ENCODE measurements at places on chromosomes 11 and 22. TPM values are rescaled to one million over a fixed set of nuclear protein-coding genes. Genes with fewer than 3 reads are reported as not detected.

The OR2AT4 gene
- total RNA-seq: not detected

The MS4A4A gene
- total RNA-seq: 2.6 TPM

The PKNOX2 gene
- total RNA-seq: 4.5 TPM

The CREB3L1 gene
- 0.99 TPM for total RNA-seq

The LYVE1 gene
- total RNA-seq: 8.7 TPM

The TECTA gene
- 0.19 TPM for total RNA-seq

The ZP1 gene
- total RNA-seq: 5.5 TPM

The PANX3 gene
- not detected for total RNA-seq

The SUSD2 gene
- 35.4 TPM for total RNA-seq

All from suprapubic skin (tissue), 4 donors.